Activated CD4-positive, alpha-beta memory T cell treated with anti-CD3 and anti-CD28 coated beads, Interleukin-2, amount 10 ng/mL, durations not matched to agents 7 days and 5 days (primary cell): ENCODE measurements at places on chromosomes 5 and 9.

DNA sequence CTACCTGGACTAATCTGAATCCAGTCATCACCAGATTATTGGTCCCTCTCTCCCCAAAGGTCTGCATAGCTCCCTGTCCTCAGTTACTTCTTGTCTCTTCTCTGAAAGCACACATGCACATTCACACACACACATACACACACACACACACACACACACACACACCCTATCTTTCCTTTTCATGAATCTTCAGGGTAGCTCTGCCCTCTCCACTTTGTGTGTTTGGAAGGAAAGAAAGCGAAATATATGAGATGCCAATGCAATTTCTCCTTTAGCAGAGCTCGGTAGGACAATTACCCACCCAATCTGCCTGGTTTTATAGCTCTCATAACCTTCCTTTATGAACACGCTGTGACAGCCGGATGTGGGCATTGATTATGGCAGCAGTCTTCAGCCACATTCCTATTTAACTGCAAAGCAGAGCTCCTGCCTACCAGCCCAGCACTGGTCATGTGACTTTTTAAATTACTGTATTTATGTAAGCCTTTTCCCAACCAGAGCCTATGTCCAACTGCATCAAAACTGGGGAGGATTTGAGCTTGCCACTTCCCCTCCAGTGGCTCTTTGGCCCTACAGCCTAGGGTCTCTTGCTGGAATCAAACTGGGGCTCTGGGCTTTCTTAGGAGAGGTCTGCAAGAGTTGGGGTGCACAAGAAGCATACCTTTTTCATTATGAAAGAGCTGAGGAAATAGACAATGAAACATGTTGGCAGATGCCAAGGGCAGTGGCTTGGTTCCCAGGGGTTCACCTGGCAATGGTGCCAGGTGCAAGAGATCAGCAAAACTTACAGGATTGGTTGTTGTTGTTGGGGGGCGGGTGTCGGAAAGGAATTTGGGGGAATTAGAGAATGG lies 20.8 kb upstream of the MATR3 start:
- peak overlapping the region; percentile 85 for H3K4me3 ChIP-seq
- H3K27ac ChIP-seq, result peak overlapping the region; percentile 81
- H3K36me3 ChIP-seq, result peaks cover 11% of the 10 kb centered on the region
- peaks cover 57% of the 10 kb centered on the region for H3K4me1 ChIP-seq
- DNase-seq, result peak; percentile 45

DNA sequence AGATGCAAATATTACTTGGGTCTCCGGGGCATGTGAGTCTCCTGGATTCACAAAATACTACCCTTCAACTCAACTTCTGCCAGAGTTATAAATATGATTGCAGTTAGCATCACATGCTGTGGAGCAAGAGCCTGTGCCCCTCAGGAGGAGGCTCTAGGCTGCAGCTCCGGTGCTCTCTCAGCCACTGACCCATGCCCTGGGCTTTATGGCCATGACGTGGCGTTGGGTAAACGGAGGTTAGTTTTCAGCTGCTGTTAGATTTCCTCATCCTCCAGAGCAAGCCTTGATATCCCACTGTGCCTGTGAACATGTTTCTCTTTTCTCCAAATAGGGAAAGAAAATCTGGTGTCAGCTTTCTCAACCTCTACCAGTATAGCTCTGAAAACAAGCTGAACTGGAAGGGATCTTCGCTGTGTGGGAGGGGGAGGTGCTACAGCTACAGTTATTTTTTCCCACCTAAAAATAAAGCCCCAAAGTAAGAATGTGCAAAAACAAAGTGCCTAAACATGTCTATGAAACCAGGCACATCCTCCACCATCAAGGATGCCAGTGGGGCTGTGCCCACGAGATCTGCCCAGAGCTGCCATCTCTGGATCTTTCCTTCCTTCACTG lies 124.4 kb upstream of the GPR151 start:
- H3K27ac ChIP-seq, result no peak overlapping the region
- no peak for DNase-seq
- no peaks in the 10 kb centered on the region for H3K36me3 ChIP-seq
- no peak overlapping the region for H3K4me3 ChIP-seq
- no peaks in the 10 kb centered on the region for H3K27me3 ChIP-seq
- H3K4me1 ChIP-seq, result no peaks in the 10 kb centered on the region

GRCh38 chr9:95477441-95477840 lies 39.3 kb downstream of the PTCH1 start:
- H3K36me3 ChIP-seq, result peaks cover 6% of the 10 kb centered on the region
- peaks cover 5% of the 10 kb centered on the region for H3K27me3 ChIP-seq
- DNase-seq, result no peak
- H3K27ac ChIP-seq, result no peak overlapping the region
- H3K4me3 ChIP-seq, result no peak overlapping the region

GRCh38 chr5:167920589-167920988 lies 370.9 kb upstream of the WWC1 start:
- H3K27me3 ChIP-seq, result no peaks in the 10 kb centered on the region
- no peak overlapping the region for H3K4me3 ChIP-seq
- H3K4me1 ChIP-seq, result no peaks in the 10 kb centered on the region
- DNase-seq, result no peak

DNA sequence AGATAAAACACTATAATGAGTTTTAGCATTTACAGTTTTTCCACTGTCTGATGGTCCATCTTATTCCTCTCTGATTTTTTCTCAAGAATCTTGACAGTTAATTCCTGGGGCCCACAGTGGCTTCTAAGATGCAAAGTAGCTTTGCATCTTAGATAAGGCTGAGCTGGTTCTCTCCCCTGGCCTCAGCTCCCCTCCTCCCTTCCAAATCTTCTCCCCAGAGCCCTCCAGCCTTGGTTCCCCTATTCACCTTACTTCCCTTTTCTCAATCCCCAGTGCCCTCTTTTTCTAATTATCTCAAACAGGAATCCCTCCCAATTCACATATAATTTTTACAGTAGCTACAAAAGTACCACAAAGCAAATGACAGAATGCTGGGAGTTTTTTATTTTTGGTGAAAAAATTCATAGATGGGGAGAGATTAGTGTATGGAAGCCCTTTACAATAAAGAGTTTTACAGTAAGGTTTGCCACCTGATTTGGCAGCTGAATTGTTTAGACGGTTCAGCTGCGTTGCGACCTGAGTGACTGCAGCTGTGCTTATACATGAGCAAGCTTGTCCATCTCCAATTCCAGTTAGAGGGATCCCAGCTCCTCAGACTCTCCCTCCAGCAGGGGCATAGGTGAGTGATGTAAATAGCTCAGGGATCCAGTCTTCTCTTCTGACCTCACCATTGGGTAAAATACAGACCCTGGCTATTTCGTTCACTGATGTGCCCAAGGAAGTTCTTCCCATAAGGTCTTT lies 51.4 kb upstream of the CKMT2 start:
- H3K4me1 ChIP-seq, result peaks cover 19% of the 10 kb centered on the region
- H3K36me3 ChIP-seq, result no peaks in the 10 kb centered on the region
- no peak for DNase-seq
- no peak overlapping the region for H3K27ac ChIP-seq
- no peaks in the 10 kb centered on the region for H3K27me3 ChIP-seq
